ENCODE measurements at places on chromosomes 2 and 18.

DNA sequence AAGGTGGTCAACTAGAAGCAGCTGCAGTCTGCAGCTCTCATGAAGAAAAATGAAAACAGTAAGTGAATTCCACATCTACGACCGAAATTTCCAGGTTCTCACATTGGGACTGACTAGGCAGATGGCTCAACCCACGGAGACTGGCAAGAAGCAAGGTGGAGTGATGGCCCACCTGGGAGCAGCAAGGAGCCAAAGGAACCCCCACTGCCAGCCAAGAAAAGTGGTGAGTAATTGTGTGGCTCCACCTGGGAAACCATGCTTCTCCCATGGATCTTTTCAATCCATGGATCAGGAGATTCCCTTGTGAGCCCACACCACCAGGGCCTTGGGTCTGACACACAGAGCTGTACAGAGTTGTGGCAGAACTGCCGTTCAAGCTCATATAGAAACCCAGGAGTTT is 64.0 kb downstream of the ZSWIM2 start:
- no peaks in the 10 kb centered on the region for H3K4me1 ChIP-seq
- no peaks in the 10 kb centered on the region for H3K27me3 ChIP-seq
- H3K27ac ChIP-seq, result no peak overlapping the region
- H3K4me3 ChIP-seq, result no peak overlapping the region

GRCh38 chr2:161353543-161353942 is 45.3 kb downstream of the PSMD14 start:
- H3K27me3 ChIP-seq, result no peaks in the 10 kb centered on the region
- no peak overlapping the region for H3K27ac ChIP-seq
- peaks cover 32% of the 10 kb centered on the region for H3K4me1 ChIP-seq
- no peak for DNase-seq
- no peaks in the 10 kb centered on the region for H3K36me3 ChIP-seq

DNA sequence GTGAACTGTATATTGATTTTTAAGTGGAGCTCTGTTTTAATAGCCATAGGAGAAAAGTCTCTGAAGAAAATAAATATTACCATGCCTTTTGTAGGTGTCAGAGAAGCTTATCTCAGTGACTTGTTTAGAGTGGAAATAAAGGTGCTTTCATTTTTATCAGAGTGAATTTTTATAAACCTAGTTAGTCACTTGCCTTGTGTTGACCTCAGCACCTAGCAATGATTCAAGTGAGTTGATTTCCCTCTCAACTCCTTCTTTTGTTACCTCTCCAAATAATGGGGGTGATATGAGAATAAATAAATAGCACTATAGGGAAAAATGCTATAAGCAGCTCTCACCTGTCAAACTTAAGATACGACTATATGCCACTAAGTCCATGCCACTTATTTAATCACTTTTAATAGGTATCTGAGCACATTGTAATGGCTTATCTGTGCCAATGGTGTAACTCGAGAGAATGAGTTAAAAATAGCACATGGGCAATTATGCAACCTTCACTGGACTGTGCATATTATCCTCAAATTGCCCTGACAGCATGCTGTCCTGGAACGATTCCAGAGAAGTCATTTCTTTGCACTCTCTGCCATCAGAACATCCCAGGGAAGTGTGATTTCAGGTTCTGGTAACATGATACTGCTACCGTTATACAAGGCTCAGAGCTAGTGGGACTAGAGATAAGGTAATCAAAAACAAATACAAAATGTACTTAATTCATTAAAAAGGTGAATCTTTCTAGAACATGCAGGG is 290.8 kb downstream of the CCDC85A start:
- no peaks in the 10 kb centered on the region for H3K36me3 ChIP-seq
- no peaks in the 10 kb centered on the region for H3K27me3 ChIP-seq
- no peak overlapping the region for H3K27ac ChIP-seq

- H3K36me3 ChIP-seq, result no peaks in the 10 kb centered on the region
- H3K4me3 ChIP-seq, result no peak overlapping the region
- no peak overlapping the region for H3K27ac ChIP-seq
- no peaks in the 10 kb centered on the region for H3K27me3 ChIP-seq
Measured at GRCh38 chr2:209331291-209331844, 92.5 kb upstream of the MAP2 start.

DNA sequence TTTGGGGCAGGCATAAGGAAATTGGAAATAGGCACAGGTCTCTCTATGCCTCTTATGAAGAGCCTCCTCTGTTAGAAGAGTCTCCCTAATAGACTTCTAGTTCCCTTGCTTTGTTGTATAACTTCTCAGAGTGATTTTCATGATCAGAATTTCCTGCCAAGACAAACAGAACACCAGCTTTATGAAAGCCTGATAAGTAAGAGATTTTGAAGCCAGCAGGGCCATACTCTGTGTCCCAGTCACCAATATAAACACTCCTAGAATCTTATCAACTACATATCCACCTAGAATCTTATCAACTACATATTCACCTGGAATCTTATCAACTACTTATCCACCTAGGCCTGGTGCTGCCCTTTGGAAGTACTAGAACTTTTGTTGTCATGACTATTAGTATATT is 579.5 kb downstream of the ARHGAP15 start:
- no peaks in the 10 kb centered on the region for H3K36me3 ChIP-seq
- no peaks in the 10 kb centered on the region for H3K27me3 ChIP-seq
- no peak for DNase-seq
- no peak overlapping the region for H3K27ac ChIP-seq

- no peaks in the 10 kb centered on the region for H3K27me3 ChIP-seq
- H3K4me1 ChIP-seq, result peaks cover 19% of the 10 kb centered on the region
- no peaks in the 10 kb centered on the region for H3K36me3 ChIP-seq
- DNase-seq, result peak; percentile 92
Measured at GRCh38 chr2:11738589-11739436, 7.6 kb upstream of the LPIN1 start.

- H3K4me1 ChIP-seq, result no peaks in the 10 kb centered on the region
- no peaks in the 10 kb centered on the region for H3K36me3 ChIP-seq
- H3K27me3 ChIP-seq, result peaks cover 2% of the 10 kb centered on the region
- no peak overlapping the region for H3K4me3 ChIP-seq
Measured at GRCh38 chr2:118738524-118739308, 108.7 kb downstream of the EN1 start.

- no peaks in the 10 kb centered on the region for H3K36me3 ChIP-seq
- H3K27ac ChIP-seq, result no peak overlapping the region
- H3K4me1 ChIP-seq, result peaks cover 7% of the 10 kb centered on the region
- H3K4me3 ChIP-seq, result no peak overlapping the region
- no peak for DNase-seq
Measured at GRCh38 chr2:98803405-98804264, 72.7 kb upstream of the MGAT4A start.

DNA sequence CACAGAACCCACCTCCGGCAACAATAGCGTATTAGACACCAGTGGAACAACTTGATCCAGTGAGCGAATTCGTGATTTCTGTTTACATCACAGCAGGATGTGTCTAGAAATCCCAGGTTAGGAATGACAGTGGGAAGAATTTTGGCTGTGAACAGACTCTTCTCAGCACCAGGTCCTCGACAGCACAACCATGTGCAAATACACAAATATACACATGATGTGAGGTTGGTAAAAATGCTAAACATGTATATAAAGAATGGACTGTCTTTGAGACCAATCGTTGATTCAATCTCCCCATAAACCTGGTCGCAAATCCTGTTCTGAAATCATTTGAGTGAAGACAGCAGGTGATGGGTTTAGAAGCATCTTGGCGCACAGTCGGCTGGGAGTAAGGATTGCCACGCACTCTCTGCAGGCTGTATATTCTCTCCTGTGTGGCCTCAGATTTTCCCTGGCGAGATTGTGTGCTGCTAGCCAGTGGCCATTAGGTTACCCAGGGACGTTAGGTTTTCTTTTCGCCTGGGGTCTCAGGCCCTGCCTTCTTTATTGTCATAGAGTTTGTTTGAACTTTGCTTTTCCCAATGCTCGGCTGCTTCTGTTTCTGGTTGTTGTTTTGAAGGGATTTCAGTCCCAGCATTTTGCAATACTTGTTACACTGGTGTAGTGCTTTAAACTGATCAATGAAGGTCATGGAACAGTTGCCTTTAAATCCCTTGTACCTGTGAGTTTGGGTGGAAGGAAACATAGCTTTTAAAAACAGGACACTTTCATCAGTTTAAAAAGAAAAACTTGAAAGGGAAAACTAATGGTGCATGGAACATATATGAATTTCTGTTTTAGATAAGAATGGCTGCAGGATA is 147.3 kb downstream of the ALPK2 start:
- H3K36me3 ChIP-seq, result peaks cover 2% of the 10 kb centered on the region
- H3K27me3 ChIP-seq, result no peaks in the 10 kb centered on the region
- no peak for DNase-seq
- H3K4me3 ChIP-seq, result no peak overlapping the region

All from psoas muscle (tissue), 8 donors.